Breast epithelium (tissue), 4 donors: ENCODE measurements at places on chromosomes 3 and 15. TPM values are rescaled to one million over a fixed set of nuclear protein-coding genes. Genes with fewer than 3 reads are reported as not detected.
A peak's percentile ranks its signal among the peaks of the same experiment; 100 is the strongest.

PLCH1 gene
- total RNA-seq: not detected

RBPMS2 gene
- not detected for total RNA-seq

- no peaks in the 10 kb centered on the region for H3K36me3 ChIP-seq
- DNase-seq: no peak
- no peak overlapping the region for H3K4me3 ChIP-seq
- H3K27me3 ChIP-seq: no peaks in the 10 kb centered on the region
- H3K4me1 ChIP-seq: no peaks in the 10 kb centered on the region
Measured at GRCh38 chr3:88025001-88025552, 33.7 kb downstream of the CGGBP1 start.

C3orf20 gene
- not detected for total RNA-seq

DNA sequence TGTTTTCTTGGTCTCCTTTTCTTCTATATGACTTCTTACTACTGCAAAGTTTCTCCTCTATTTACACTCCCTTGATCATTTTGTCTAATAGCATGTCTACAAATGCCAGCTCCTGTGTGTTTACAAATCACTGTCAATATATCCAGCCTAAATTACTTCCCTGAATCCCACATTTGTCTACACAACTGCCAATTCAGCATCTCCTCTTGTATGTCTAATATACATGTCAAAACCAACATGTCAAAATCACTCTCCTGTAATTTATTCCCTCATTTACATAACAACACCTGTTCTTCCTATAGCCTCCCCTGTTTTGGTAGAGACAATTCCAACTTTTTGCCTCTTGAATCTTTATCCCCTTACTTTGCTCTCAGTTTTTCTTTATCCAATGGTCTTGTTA lies 359.3 kb downstream of the PLOD2 start:
- DNase-seq: no peak
- H3K4me3 ChIP-seq: no peak overlapping the region
- no peaks in the 10 kb centered on the region for H3K4me1 ChIP-seq
- H3K27ac ChIP-seq: no peak overlapping the region
- no peaks in the 10 kb centered on the region for H3K36me3 ChIP-seq

NOX5 gene
- 1.0 TPM for total RNA-seq

SUCNR1 gene
- total RNA-seq: 0.33 TPM

DNA sequence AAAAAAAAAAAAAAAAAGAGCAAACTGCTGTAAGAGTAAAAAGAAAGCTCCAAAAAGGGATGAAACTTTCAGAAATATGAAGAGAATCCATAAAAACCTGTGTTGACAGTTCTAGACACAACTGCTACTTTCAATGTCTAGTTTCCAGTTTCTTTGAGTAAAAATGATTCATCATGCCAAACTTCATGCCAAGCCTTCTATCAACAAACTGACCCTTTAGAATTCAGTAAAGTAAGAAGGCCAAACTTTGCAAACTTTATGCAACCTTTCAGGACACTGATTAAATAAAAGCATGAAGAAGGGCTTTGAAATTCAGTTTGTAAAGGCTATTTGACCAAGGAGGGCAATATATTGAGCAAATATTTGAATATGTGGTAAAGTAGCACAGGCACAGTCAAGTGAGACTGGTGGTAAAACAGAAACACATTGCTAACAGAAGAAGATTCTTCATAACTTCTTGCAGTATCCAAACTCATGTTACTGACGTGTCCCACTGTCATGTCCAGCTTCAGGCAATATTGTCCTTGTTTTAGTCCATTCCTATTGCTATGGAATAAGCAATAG lies 56.3 kb upstream of the CFAP20DC start:
- H3K4me3 ChIP-seq: no peak overlapping the region
- DNase-seq: no peak
- H3K27me3 ChIP-seq: no peaks in the 10 kb centered on the region
- no peak overlapping the region for H3K27ac ChIP-seq
- no peaks in the 10 kb centered on the region for H3K36me3 ChIP-seq

GRCh38 chr3:126961791-126962461 lies 21.0 kb upstream of the PLXNA1 start:
- DNase-seq: no peak
- H3K4me3 ChIP-seq: no peak overlapping the region
- peaks cover 10% of the 10 kb centered on the region for H3K4me1 ChIP-seq
- H3K27me3 ChIP-seq: no peaks in the 10 kb centered on the region

GRCh38 chr3:53820756-53821580 lies 25.3 kb downstream of the CHDH start:
- no peak overlapping the region for H3K4me3 ChIP-seq
- no peak for DNase-seq
- H3K4me1 ChIP-seq: no peaks in the 10 kb centered on the region
- H3K27ac ChIP-seq: no peak overlapping the region
- peaks cover 5% of the 10 kb centered on the region for H3K36me3 ChIP-seq

SLC28A2 gene
- not detected for total RNA-seq

GRCh38 chr3:66428733-66429132 lies 72.1 kb downstream of the LRIG1 start:
- H3K4me1 ChIP-seq: no peaks in the 10 kb centered on the region
- H3K27me3 ChIP-seq: no peaks in the 10 kb centered on the region
- H3K27ac ChIP-seq: peak overlapping the region; percentile 88
- peak; percentile 93 for DNase-seq

SKOR1 gene
- total RNA-seq: 0.98 TPM

DNA sequence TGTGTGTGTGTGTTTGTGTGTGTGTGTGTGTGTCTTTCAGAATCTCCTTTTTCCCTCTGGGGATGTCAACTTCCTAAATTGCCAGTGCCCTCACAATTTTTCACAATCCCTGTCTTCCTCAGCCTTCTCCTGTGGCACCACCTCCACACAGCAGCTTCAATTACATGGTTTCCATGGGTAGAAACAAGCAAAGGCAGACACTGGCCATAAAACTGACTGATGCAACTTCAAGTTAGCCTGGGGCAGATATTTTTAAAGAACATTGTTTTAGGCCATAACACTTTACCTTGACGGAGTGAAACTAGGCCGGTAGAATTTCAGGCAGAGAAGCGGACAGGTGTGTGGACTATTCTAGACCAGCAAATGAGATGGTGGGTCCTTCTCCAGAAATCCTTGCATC lies 405.8 kb upstream of the SUCLG2 start:
- H3K4me3 ChIP-seq: no peak overlapping the region
- no peak for DNase-seq
- H3K4me1 ChIP-seq: no peaks in the 10 kb centered on the region
- no peaks in the 10 kb centered on the region for H3K36me3 ChIP-seq
- H3K27ac ChIP-seq: no peak overlapping the region

DNA sequence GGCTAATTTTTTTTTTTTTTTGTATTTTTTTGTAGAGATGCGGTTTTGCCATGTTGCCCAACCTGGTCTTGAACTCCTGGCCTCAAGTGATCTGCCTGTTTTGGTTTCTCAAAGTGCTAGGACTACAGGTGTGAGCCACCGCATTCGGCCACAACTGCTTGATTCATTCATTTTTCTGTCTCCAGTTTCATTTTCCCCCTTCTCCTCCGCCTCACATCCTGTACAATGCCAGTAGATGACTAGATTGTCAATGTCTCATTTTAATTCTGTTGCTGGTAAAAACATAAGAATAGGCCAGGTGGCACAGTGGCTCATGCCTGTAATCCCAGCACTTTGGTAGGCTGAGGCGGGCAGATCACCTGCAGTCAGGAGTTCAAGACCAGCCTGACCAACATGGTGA lies 12.0 kb upstream of the ZNF592 start:
- no peaks in the 10 kb centered on the region for H3K36me3 ChIP-seq
- no peak overlapping the region for H3K4me3 ChIP-seq
- no peaks in the 10 kb centered on the region for H3K27me3 ChIP-seq
- H3K4me1 ChIP-seq: no peaks in the 10 kb centered on the region

DNA sequence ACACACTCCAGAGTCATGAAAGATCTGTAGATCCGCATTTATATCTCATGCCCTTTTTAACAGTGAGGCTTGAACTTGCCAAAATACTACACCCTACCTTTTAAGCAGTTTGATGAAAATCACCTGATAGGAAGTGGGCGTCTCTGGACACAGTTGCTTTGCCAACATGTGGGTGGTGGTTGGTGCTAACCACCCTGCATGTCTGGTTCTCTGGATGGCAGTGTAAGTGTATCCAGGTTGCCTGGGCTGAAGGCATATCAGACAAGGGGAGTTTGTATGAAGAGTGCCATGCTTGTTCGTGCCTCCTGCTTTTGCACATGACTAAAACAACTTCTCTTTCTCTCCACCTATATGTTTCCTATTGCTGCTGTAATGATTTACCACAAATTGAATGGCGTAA lies 159.6 kb downstream of the GHSR start:
- no peak overlapping the region for H3K4me3 ChIP-seq
- H3K27me3 ChIP-seq: no peaks in the 10 kb centered on the region
- H3K4me1 ChIP-seq: no peaks in the 10 kb centered on the region

MYO5A gene
- total RNA-seq: 34.1 TPM

PRKCD gene
- total RNA-seq: 36.8 TPM

DNA sequence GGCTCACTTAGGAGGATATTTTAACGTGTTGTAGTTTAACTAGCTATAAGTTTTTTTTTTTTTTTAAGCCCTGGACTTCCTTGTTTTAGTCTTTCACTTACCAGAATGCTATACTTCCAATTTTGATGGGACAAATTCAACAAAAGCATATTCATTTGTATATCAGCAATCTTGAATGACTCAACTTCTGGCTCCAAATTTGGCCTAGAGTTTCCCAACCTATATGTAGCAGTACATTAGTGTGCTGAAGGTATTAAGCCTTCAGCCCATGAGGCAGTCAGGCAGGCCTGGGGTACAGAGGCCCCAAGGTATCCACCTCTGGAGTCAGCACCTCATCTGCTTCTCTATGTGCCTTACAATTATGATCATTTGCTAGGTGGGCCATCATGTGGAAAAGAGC lies 5.9 kb downstream of the PBRM1 start:
- H3K27ac ChIP-seq: peak overlapping the region; percentile 30
- H3K36me3 ChIP-seq: no peaks in the 10 kb centered on the region
- peaks cover 12% of the 10 kb centered on the region for H3K4me1 ChIP-seq
- no peak for DNase-seq
- H3K27me3 ChIP-seq: no peaks in the 10 kb centered on the region
- no peak overlapping the region for H3K4me3 ChIP-seq

C3orf80 gene
- 0.16 TPM for total RNA-seq
